Activated CD4-positive, alpha-beta T cell treated with anti-CD3 and anti-CD28 coated beads, Interleukin-2, amount 50 U/mL, for 24 hours (primary cell): ENCODE measurements at places on chromosomes 13 and 19.

DNA sequence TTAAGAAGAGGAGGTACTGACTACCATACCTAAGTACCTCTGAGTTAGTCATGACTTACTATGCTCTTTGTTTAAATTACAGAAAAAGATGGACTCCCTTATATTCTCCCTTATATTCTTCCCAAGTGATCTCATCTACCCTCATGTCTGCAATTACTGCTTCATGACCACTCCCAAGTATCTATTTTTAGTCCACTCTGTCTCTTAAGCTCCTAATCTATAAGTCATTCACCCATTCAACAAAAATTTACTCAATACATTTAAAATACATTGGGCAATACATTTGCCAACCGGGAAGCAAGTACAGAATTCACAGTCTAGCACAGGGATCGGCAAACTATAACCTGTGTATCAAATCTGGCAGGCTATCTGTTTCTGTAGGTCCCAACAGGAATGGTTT is 42.6 kb downstream of the KPNA3 start:
- no peak for DNase-seq

DNA sequence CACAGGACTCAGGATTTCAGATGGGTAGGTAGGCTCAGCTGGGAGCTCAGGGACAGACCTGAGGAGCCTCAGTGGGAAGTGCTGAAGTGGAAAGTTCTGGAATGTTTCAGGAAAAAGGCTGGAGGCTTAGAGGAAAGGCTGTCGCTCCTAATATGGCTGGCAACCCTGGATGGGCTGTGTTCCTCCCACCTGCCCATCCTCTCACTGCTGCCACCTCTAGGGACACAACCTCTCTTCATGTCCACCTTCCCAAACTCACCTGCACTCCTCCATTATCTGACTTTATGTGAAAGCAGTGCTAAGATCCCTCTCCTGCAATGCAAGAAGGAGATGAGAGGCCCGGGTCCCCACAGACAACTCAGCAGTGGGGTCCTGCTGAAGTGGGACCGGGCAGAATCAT is 5.8 kb upstream of the CEACAM21 start:
- no peak for DNase-seq

GRCh38 chr13:97346561-97347254 is 87.3 kb upstream of the RAP2A start:
- no peak for DNase-seq

GRCh38 chr19:47096100-47096704 is 17.4 kb downstream of the ZC3H4 start:
- DNase-seq: no peak

- DNase-seq: no peak
Measured at GRCh38 chr13:107650081-107650701, 565.1 kb downstream of the LIG4 start.

DNA sequence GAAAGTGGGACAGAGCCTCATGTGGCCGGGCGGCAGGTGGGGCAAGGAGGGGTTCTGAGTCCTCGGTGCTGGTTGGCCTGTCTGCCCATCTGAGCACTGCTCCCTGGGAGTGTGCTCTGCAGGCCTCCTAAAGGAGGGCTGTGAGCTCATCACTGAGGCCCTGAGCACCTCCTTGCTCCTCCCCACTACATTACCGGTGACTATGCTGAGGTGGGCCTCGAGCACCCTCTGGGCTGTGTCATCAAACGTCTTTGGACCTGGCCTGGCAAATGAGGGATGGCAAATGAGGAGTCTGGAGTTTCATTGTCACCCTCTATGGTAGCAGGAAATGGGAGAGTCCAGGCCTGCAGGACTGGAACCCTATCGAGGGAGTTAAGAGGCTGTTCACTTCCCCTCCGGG is 38.8 kb upstream of the ZNF429 start:
- DNase-seq: no peak

GRCh38 chr13:21675095-21675991 is 4.5 kb downstream of the FGF9 start:
- DNase-seq: no peak
